ENCODE measurements at places on chromosomes 6 and 20.

DNA sequence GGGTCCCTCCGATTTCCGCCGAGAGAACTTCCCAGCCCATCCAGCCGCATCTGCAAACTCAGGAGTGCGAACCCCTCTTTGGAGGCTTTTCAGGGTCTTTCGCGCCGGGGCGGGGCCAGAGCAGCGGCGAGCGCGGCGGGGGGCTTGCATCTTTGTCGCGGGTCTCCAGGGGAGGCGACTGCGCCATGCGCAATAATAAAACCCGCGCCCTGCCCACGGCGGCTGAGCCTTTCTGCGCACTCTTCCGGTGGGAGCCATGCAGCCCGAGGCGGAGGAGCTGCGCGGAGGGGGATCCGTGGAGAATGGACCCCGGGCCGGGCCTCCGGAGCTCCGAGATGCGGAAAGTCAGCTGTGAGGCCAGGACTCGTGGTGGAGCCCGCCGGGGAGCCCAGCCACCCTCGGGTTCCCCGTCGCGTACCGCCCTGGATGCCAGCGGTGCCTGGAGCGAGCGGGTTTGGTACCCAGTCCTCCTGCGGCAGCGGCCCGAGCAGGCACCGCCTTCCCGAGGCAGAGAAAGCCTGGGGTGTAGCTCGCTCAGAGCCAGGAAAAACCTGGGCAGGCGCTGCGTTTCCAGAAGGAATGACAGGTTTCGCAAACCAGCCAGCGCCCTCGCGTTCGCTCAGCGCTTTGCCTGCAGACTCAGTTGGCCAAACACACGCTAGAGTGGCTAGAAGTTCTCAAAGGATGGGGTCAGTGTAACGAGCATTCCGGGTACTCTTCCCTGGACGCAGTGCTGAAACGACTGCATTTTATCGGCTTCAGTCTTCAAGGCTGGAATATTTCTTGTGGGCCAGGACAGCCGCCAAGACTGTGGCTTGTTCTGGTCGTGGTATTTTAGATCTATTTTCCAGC is 1.2 kb downstream of the AKAP12 start:
- no peak for DNase-seq

DNA sequence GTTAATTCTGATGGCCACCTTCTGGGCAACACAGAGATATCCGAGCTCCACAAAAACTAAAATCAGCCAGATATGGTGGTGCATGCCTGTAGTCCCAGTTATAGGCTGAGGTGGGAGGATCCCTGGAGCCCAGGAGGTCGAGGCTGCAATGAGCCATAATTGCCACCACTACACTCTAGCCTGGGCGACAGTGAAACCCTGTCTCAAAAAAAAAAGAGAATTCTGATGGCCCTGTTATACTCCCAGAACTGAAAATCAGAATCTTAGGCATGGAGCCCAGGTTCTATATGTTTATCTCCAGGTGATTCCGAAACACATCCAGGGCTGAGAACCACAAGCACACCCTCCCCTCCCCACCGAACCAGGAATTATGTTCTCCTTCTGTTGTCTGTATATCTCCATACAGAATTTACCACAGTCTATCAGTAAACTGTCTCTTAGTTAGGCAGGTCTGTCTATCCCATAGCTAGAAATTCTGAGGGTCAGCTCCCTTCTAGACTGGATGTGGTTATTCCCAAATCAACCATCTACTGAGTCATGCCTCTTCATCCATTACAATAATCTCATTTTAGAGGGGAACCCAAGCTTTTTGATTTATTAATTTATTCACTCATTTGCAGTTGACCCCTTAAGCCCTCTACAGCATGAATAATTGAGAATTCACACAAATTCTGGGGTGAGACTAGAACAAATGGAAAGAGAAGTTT is 24.8 kb upstream of the CCND3 start:
- DNase-seq: no peak

- no peak for DNase-seq
Observed at GRCh38 chr20:58402827-58403226, 13.8 kb downstream of the VAPB start.

DNA sequence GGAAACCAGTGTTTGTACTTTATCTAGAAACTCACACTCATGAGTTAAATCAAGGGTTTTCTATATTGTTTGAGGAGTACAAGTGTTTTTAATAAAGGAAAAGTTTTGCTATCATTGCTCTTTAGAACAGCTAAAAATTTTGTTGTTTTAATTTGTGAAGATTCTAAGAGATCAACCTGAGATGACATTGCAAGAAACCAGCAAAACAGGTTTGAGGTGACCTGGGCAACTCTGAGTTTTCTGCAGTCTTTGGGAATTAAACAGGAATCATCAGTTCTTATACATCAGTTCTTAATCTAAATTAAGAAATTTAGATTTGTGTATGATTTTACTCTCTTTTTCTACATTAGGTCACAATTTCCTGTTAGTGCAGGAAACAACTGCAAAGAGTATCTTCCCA is 114.5 kb downstream of the JAG1 start:
- no peak for DNase-seq

- DNase-seq: no peak
Observed at GRCh38 chr6:54856129-54856528, 9.6 kb downstream of the FAM83B start.

DNA sequence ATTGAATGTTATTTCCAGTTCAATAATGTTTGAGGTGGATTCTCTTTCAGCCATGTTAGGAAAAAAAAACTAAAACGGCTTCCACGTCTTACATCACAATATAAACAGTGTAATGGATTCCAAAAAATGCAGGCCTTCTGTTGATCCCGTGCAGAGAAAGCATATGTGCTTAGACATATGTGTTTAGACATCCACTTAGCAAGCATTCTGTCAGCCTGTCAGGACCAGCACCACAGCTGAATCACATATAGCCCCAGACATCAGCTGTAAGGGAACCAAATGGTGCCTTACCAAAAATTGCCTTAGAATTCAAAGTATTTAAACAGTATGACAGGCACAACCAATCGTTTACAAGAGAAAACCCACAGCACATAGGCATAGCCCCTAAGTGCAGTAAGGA is 304.9 kb downstream of the EYA4 start:
- no peak for DNase-seq

- DNase-seq: no peak
Observed at GRCh38 chr6:82217018-82217586, 30.4 kb downstream of the IBTK start.

- no peak for DNase-seq
Observed at GRCh38 chr6:149334201-149334600, 16.7 kb downstream of the TAB2 start.

- DNase-seq: no peak
Observed at GRCh38 chr6:21305893-21306332, 287.6 kb upstream of the SOX4 start.

DNA sequence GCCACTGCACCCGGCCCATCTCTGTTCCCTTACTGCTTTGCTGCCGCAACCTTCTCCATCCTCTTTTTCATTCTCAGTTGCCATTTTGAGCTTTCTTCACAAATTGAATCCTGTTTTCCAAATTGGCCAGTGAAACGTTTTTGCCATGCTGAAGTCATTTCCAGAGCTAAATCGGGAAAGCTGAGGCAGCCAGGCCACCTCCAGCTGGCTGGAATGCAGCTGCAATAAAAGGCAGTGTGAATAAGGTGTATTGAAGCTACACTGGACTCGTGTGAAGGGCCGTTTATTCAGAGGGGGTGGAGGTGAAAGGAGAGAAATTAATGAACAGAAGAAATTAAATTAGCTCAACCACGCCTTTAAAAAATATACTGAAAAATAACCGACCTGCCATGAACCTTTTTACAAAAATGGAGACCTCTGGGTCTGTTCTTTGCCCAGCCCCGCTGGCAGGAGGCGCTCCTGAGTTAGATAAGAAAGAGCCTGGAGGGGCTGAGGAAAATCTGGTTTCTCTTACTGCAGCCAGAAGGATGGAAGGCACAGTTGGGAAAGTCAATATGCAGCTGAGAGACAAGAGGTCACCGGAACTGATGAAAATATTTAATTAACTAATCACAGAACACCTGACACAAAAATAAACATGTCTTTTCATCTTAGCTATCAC is 283.9 kb downstream of the FOXC1 start:
- DNase-seq: no peak

- DNase-seq: no peak
Observed at GRCh38 chr6:84774985-84775284, 10.5 kb upstream of the TBX18 start.

DNA sequence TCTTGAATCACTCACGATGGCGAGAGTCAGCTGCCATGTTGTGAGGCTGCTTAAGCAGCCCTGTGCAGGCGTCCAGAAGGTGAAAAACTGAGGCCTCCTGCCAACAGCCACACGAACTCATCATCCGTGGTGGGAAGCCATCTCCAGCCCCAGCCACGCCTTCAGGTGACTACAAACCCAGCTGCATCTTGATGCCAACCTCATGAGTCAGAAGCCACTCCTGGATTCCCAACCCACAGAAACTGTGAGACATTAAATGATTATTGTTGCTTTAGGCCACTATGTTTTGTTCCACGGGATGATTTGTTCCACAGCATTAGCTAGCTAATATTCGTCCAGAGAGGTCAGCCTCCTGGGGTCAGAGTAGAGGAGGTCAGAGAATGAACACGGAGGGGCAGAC is 80.5 kb downstream of the SNX5 start:
- no peak for DNase-seq

DNA sequence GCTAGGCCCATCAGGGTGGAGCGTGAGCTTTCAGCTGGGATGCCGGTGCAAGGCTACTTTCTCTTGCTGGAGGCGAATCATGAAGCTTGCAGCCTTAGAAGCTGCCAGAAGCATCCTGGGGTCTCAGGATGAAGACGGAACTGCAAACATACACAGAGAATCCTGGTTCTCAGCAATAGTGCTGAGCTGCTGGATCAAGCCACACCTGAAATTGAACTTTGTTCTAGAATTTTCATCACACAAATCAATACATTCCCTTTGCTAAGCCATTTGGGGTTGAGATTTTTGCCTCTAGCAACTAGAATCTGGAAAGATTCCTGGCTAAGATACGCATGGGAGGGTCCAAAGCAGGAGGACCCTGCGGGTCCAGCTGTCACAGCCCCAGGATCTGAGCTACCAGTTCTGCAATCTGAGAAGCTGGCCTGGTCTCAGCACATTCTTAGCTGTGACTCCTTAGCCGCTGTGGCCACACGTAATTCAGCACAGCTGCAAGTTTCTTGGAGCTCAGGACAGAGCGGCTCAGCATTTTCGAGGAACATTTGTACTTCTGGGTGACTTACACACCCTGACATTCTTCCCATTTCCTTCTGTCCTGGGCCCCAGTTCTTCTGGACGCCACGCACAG is 6.6 kb upstream of the ARFGAP1 start:
- DNase-seq: no peak

DNA sequence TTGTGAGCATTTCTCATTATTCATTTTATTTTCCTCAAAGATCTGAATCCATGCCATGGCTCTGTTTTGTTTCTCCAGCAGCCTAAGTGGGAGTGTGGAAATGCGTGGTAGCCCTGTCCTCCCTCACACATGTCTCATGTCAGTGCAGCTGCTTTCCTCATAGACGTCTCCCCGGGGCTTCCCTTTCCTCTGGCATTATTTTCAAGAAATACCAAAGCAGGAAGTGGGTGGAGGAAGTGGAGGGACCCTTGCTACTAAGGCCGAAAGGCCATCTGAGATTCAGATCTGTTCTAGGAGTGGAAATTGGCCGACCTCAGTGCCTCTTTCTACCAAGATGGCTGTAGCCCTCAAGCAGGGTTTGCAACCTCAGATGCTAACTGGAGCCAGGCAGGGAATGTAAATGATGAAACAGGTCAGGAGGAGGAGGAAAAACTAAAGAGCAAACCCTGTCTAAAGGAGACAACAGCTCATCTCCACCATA is 420.9 kb upstream of the PLCB4 start:
- no peak for DNase-seq

GRCh38 chr6:25336996-25337395 is 57.8 kb downstream of the CARMIL1 start:
- no peak for DNase-seq

DNA sequence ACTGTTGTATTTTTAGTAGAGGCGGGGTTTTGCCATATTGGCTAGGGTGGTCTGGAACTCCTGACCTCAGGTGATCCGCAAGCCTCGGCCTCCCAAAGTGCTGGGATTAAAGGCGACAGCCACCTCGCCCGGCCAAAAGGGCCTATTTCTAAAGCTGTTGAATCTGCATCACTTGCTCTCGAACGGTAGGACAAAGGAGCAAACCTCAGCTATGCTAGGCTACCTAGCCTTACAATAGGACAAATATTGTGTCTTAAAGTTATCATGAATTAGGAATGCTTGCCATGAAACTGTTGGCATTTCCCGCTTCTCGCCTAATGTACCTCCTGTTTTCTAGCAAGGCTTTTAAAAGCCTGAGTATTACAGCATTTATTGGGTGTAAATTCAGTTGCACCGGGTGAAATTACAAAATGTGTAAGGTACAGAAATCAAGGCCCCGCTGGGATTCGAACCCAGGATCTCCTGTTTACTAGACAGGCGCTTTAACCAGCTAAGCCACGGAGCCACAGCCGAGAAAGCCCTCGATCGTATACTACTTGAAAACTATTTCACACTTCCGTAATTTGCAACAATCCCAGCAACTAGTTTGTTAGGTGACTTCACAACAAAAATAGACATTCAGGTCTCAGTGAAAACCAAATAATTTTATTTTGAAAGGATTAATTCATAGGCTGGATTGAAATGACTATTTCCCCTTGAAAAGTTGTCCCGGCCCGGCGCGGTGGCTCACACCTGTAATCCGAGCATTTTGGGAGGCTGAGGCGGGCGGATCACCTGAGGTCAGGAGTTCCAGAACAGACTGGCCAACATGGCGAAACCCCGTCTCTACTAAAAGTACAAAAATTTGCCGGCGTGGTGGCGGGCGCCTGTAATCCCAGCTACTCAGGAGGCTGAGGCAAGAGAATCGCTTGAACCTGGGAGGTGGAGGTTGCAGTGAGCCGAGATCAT is 211.6 kb upstream of the ZNF184 start:
- DNase-seq: no peak

- DNase-seq: no peak
Observed at GRCh38 chr6:21987501-21987957, 309.3 kb downstream of the PRL start.

- DNase-seq: no peak
Observed at GRCh38 chr20:24164360-24164759, 175.8 kb upstream of the GGTLC1 start.

DNA sequence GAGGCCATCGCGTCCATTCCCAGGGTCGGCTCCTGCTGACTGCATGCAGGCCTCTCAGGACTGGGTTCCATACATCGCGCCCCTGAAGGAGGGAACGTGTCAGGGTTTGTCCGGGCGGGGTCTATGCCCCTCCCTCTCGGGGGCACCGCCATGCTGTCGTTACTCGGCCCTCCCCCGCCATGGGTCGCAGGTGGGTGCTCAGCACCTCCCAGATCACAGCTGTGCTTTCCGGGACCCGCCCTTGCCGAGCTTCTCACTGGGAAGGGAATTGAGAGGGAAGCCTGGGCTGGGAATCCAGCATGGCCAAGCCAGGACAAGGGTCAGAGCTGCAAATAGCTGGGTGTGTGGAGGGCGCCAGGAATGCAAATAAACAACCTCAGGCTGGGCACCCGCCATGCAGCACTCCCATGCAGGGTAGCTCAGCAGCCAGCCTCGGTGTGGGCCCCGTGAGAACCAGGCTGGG is at the start of gene FRMD1:
Gene FRMD1 (minus strand): TSS at position 270 of the 463 bp plus-strand sequence. CDS start 118 bp downstream, at position 152.
- DNase-seq: no peak
